Fibroblast of skin of left biceps (primary cell): ENCODE measurements at places on chromosomes 13 and 19.

DNA sequence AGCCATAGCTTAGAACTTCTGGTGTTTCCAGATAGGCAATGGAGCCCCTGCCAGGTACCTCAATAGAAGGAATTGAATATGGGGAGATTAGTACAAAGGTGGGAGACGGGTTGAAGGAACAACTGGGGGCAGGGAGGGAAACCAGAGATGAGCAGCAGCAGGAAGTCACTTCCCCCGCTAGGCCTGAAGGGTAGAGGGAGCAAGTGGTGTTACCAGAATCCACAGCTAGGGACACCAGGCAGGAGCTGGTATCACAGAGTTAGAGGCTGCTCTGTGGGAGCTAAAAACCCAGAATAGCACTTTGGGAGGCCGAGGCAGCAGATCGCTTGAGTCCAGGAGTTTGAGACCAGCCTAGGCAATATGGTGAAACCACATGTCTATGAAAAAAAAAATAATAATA is 15.3 kb upstream of the HNRNPUL1 start:
- no peak for DNase-seq

GRCh38 chr13:77544758-77545338 is 9.3 kb downstream of the SCEL start:
- DNase-seq: no peak

DNA sequence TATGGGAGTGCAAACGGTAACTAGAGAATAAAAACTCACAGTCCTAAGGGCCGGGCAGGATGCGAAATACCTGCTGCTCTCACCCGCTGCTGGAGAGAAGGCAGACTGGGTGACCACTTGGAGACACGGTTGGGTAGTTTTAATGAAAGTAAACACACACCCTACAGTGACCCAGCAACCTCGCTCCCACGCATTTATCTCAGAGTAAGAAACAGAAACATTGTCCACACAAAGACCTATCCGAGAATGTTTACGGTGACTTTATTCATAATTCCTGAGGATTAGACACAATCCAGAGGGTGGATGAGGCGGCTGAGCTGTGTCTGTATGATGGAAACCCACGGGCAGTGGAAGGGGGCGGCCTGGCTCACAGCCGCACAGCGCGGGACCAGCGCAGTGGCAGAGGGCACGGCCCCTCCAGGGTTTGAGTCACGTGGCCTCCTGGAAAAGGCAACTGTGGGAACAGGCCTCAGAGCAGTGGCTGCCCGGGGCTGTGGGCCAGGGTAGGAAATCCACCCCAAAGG is 73.5 kb upstream of the C13orf46 start:
- DNase-seq: no peak

DNA sequence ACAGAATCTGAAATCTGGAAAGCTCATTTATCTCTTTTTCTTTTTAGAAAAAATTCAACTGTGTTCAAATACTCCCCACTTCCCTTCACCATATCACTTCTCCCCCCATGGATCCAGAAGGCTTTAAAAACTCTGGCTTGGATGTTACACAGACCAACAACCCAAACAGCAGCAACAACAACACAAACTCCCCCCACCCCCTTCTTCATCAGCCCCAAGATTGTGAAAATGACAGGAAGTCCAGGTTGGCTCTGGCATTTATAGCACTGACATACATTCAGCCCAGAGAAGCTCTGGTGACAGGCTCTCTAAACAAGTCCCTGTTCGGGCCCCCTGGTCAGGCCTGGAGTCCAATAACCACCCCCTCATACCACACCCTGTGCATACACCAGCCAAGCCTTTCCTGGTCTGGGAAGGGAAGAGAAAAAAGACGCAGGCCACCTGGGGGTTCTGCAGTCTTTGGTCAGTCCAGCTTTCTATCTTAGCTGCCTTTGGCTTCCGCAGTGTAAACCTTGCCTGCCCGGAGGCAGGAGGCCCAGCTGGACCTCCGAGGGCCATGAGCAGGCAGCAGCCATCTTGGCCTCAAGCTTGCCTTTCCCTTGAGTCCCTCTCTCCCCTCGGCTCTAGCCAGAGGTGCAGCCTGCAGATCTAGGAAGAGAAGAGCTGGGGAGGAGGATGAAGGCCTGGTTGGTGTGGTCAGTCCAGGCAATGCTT is 6.8 kb downstream of the CDX2 start:
- DNase-seq: no peak

DNA sequence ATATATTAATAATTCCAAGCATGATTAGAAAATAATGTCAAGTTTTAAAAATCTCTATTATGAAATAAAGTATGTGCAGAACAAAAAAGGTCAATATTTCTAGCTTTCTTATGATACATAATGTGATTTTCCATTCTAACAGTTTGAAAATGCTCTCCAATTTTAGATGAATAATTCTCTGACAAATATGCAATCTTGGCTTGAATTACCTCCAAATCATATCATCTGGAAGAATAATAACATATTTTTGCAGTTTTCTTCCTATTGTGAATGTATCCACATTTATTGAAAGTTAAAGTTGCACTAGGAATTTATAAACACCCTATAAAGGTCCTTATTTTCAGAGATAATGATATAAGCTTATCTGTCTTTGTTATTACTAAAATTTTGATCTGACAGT is 548.5 kb upstream of the SLC10A2 start:
- no peak for DNase-seq

DNA sequence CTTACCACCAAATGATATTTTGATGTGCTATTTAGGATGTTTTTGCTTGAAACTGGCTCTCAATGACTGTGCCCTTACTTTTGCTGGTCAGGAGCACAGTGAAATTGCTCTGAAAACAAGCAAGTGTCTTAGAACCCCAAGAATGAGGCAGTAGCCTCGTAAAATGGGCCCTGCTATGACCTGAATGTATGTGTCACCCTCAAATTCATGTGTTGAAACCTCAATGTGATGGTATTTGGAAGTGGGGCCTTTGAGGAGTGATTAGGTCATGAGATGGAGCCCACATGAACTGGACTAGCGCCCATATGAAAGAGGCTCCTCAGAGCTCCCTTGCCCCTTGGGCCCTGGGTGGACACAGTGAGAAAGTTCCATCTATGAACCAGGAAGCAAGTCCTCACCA is 155.2 kb downstream of the ZIC5 start:
- no peak for DNase-seq

DNA sequence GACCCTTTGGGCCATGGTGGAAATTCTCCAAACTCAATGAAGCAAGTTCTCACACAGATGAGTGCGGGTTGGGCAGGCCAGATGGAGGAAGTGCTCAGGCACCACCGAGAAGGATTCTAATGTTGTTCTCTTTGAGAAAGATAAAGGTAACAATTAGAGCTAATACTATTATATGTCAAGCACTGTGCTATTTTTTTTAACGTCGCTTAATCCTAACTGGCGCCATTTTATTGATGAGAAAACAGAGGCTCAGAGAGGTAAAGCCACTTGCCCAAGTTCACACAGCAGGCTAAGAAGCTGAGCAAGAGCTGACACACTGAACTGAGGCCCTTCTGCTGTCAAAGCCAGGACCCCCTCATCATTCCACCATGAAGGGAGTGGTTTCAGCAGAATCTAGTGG is 1.0 kb downstream of the FBL start:
- no peak for DNase-seq

GRCh38 chr13:59684105-59684504 is 479.6 kb downstream of the DIAPH3 start:
- DNase-seq: no peak

GRCh38 chr19:30446850-30447552 is 74.8 kb downstream of the ZNF536 start:
- peak; percentile 78 for DNase-seq

- no peak for DNase-seq
Measured at GRCh38 chr13:114096031-114096485, 36.4 kb downstream of the RASA3 start.

DNA sequence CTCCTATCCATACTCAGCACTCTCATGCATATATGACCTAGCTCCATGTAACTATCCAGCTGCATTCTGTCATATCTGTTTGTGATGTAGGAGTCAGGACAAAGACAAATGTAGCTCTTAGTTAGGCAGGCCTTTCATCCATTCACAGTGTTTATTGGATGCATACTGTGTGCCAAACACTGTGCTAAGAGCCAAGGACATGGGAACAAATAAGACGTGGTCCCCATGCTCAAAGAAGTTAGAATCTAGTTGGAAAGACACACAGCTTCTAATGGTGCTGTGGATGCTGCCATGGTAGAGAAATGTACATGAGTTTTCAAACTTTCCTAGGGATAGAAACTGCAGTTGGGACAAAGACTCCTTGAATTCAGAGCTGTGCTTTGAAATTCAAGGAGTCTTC is 31.7 kb upstream of the IL17D start:
- DNase-seq: no peak

DNA sequence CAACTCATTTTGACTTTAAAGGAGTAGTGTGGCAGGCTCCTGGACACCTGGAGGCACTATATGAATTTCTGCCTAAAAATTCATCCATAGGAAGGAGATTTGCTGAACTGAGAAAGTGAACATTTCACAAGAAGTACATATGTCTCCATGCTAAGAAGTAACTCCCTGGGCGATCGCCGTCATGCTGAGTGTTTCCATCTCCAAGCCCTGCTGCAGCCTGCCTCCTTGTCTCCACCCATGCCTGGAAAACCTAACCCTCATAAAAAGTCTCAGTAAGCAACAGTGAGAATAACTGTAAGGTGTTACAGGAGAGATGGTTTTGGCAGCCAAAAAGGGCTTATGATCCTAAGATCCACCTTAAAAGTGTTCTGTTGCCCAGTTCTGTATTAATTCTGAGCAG is 251.3 kb downstream of the SHISA2 start:
- no peak for DNase-seq

DNA sequence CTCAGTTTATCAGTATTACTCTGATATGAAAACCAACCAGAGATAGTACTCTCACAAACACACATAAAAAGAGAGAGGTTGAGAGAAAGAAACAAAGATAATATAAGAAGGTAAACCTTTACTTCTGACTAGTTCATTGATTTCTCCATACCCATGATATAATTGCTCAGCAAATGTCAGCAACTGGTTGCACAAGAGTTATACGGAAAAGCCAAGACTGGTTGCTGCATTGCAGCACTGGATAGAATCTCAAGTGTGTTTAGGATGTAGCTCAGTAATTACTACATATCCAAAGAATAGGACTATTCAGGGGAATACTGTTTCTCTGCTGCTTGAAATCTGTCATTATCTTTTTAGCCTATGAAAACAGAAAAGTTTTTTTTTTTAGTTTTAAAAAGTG is 1332.8 kb downstream of the OLFM4 start:
- DNase-seq: no peak

GRCh38 chr13:76971215-76971614 is 20.7 kb upstream of the CLN5 start:
- DNase-seq: no peak

- DNase-seq: no peak
Measured at GRCh38 chr19:21789466-21790085, 22.2 kb upstream of the ZNF100 start.

GRCh38 chr13:111668451-111668850 is 348.0 kb downstream of the TEX29 start:
- DNase-seq: no peak

GRCh38 chr19:51462276-51462675 is 4.0 kb upstream of the SIGLEC8 start:
- no peak for DNase-seq

DNA sequence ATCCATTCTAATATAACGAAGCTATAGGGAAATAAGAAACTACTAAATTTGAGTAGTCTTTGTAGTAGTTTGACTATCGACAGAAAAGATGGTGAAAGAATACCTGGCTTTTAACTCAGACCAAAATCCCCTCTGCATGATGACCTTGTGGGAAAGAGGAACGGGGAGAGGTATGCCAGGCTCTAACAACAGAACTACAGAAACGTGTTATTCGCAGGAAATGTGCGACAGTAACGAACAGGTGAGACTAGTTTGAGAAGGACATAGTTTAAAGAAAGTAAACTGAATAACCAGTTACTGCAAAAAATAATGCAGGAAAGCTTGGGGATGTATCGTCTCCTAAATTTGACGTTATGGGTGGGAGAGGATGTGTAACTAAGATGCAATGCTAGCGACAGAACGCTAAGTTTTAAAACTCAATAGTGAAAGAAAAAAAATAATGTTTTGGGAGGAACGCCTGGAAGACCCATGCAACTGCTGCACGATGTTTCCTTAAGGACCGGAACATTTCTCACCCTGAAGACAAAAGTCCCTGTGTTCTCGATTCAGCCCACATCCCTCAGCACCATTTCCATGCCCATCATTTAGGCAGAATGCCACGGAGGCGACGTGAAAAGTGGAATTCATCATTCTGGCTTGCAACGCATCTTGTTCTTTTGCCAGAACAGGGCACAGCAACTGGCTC is 1.6 kb upstream of the RAP2A start:
- DNase-seq: no peak
